SK-N-SH (cell line): ENCODE measurements at places on chromosomes 5 and 9.

DNA sequence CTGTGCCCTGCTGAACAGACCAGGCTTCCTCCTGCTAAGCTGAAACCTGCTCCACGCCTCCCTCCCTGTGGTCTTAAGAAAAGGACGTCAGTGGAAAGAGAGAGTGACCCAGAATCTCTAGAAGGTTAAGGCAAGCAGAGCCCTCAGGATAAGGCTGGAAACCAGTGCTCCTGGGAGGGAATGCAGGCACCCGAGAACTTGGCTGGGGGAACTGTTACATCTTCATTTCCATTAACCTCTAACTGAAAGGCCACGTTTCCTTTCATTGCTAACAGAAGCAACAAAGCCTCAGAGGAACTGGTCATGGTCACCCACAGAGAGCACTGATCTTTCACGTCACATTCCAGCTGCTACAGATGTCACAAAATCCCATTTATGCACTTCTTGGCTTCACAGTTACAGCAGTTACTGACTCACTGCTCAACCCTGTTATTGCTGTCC is 26.1 kb upstream of the AKNA start:
- no peak for DNase-seq

DNA sequence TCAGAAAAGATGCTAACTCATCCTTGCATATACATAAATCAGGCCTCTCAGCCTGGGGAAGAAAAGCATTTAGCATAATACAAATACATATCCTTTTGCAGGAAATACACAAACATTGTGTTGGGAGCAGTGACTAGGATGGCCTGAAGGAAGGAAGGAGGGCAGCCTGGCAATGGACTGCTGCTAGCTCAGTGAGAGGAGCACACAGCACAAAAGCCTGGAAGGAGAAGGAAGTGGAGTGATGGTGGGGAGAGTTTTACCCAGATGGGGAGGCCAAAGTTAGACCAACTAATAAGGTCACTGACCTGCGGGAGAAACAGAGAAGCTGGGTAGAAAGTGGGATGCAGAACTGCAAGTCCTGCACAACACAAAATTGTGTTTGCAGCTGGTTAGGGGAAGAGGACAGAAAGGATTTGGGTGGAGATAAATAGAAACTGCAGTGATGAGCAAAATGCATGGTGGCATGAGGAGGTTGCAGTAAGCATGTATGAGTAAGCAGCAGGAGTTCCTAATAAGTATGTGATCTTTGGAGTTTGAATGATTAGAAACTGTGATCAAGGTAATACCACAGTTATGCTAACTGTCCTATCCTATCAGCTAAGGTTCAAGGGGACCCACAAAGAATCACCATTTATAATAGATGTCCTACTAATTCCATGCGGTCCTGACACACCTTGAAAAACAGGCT is 39.5 kb downstream of the SEMA6A start:
- DNase-seq = no peak

DNA sequence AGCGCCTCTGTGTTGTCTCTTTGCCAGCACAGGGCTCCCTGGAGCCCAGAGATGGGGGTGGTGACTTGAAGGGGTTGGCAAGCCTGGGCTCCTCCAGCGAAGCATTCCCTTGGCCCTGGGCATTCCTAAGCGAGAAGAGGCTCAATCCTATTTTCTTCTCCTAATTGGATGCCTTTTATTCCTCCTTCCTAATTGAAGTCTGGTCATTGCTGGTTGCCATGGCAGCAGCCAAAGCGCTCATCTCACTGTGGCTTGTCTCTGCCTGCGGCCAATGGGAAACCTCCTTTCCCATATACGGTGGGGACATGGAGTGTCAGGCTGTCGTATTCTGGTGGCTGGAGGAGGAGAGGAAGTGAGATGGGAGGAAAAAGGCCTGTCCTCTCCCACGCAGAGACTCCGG is 52.3 kb upstream of the RARS1 start:
- peak; percentile 66 for DNase-seq

DNA sequence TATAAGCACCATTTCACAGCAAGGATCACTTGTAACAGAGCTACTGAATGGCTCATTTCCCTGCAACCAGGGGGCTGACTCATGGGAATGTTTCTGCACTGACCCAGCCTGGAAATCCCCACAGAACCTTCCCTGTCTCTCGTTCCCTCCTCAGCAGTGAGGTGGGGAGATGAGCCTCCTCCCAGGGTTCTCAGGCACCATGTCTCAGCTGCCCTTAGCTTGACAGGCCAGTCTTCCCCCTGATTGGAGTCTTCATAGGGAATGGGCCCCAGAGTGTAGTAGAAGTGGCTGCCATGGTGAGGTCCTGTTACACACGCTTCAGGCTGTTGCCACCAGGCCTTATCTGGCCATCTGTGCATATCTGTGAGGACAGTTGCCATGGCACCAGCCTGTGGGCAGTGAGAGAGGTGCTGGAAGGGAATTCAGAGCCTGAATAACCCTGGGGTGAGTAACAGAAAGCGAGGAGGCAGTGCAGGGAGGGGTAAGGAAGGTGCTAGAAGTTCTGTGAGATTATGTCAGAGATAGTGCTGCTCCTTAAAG is 324.4 kb downstream of the ENC1 start:
- DNase-seq = peak; percentile 34

GRCh38 chr5:131200560-131200959 is 29.8 kb downstream of the LYRM7 start:
- DNase-seq = no peak

DNA sequence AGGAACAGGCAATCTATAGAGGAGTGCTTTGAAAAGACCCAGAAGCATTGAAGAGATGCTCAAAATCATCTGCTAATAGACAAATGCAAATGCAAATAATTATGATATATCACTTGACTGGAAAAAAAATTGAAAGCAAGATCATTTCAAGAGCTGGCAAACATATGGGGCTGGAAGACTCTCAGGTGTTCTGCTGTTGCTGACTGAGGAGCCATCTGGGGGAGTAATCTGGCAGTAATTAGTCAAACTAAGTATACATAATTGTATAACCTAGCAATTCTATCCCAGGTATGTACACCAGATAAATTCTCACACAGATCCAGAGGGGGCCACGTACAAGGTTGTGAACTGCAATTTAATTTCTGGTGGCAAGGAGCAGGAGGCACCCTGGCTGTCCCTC is 4.6 kb upstream of the HMHB1 start:
- DNase-seq = no peak

GRCh38 chr5:61748121-61748520 is 416.1 kb downstream of the ZSWIM6 start:
- no peak for DNase-seq

DNA sequence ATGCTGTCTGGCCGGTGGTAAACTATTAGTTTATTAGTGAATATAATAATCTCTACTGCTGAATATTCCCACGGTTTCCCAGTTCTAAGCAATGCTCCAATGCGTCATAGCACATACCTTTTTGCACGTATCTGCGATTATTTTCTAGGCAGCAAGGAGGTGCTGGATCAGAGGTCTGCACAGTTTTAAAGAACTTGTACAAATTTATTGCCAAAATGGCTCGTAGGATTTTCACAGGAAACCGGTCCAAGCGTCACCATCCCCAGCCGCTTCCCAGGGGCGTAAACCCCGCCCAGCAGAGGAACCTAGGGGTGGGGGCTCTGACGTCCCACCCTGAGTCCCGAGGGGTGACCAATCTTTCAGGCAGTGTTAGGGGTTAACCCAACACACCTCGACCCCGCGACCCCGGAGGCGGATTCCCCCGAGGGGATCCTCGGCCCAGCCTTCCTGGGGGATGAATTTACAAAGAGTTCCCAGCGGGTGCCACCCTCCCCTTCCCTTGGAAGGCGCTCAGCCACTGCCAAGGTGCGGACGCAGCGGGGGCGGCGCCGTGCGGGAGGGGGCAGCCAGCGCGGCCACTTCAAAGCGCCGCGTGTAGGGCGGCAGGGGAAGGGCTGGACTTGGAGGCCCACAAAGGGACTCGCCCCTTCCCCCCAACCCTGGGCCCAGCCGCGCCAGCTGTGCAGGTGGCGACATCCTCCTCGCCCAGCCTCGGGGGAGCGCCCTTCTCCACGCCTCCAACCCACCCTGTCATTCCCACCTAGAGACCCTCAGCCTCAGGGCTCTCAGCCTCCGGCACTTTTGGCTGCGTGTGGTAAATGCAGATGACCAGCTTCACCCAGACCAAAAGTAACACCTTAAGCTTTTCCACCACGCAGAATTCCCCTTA is 43.5 kb upstream of the TCF7 start:
- DNase-seq = no peak

DNA sequence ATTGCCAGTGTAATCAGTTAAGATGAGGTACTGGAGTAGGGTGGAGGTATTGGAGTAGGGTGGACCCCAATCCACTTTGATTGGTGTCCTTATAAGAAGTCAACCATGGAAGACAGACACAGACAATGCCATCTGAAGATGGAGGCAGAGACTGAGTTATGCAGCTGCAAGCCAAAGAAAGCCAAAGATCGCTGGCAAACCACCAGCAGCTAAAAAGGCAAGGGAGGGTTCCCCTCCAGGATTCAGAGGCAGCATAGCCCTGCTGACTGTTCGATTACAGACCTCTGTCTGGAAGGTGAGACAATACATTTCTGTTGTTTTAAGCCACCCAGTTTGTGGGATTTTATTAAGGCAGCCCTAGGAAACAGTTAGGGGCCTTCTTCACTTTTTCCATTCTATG is 30.5 kb upstream of the CKMT2 start:
- no peak for DNase-seq

DNA sequence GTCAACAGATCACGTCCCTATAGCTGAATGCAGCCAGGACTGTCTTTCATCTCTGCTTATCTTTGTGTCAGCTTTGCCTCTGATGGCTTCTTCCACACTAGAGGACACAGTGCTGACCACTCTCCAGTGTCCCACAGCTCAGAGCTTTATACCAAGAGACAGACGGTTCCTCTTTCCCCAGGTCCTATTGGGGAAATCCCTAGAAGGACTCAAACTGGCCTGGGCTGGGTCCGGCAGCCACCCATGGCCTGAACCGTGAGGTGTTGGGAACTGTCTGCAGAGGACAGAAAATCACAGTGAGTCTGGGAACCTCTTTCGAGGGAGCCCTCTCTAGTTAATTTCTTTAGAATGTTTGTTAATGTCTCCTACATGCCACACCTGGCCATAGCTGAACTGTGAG is 68.3 kb upstream of the SHB start:
- no peak for DNase-seq

- no peak for DNase-seq
Measured at GRCh38 chr9:83185488-83186154, 122.7 kb upstream of the RASEF start.

DNA sequence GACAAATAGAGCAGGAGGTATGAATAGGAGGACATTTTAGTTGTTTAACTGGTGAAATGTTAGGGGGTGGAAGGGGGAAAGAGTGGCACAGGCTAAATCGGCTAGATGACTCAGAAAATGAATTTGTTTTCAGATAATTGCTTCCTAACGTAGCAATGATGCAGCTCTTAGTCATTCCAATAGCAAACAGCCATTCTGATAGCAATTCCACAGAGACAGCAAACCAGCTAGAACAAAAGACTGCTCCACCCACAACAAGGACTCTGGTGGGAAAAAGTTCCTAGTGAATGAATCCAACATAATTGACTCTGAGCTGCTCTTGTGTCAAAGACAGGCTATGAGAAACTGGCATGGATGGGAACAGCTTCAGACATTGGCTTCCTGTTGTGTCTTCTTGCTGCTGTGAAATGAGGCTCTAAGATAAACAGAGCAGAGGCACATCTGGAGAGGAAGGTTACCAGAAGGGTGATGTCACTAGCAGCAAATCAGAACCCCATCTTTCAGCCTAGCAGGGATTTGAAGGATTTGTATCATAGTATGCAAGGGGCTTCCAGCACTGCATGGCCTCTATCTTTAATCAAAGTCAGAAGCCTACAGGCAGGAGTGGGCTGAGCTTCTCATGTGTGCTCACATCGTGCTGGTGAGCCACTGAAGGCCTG is 28.1 kb upstream of the F2RL1 start:
- peak; percentile 52 for DNase-seq

- DNase-seq = no peak
Measured at GRCh38 chr9:129900263-129901027, 65.2 kb downstream of the USP20 start.

DNA sequence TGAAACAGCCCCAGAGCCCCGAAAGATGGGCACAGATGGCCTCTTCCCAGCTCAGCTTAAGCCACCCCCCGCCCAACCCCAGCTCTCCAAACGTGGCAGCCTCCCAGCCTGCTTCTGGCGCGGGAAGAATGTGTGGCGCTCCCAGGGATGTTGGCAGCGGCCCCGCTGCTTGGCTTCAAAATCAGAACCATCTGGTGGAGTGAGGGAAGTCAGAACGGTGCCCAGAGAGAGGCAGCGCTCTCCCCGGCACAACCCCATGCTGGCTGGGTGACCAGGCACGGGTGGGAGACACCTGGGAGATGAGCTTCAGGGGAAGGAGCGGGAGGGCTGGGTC is 72.7 kb upstream of the ORM1 start:
- peak; percentile 88 for DNase-seq

DNA sequence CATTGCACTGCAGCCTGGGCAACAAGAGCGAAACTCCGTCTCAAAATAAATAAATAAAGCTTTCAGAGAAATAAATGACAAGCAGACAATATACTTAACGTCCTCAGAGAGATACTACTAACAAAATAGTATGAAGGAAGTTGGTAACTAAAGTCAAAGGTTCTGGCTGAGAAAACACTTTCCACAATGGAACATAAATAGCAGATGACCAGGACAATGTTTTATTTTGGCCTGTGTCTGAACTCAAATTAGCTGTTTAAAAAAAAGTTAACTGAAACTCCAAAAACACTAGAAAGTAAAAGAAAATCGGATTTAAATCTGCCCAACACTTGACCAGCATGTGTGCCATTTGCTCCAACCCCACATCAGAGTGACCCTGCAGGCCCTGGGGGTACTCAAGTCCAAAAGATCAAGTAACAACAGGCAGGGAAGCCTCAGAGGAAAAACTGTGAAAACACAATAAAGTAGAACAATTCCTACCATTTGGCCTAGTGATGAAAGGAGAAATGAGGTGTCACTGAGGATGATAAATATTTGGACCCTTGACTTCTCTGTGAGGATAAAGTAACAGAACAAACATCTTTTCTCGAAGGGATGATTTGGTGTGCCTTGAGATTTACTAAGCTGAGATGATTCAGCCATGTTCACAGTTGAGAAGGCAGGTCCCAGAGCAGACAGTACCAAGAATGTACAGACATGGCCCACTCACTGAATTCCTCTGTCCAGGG is 47.7 kb downstream of the LHFPL2 start:
- DNase-seq = no peak
